ENCODE measurements at places on chromosomes 13 and 19.

GRCh38 chr13:41919031-41919740, 41.7 kb downstream of the VWA8 start:
- DNase-seq: no peak

GRCh38 chr13:30463787-30464495, 1.8 kb downstream of the HMGB1 start:
- DNase-seq: peak; percentile 73

- DNase-seq: no peak
These were observed 61.0 kb upstream of the F7 start for GRCh38 chr13:113044391-113045114.

DNA sequence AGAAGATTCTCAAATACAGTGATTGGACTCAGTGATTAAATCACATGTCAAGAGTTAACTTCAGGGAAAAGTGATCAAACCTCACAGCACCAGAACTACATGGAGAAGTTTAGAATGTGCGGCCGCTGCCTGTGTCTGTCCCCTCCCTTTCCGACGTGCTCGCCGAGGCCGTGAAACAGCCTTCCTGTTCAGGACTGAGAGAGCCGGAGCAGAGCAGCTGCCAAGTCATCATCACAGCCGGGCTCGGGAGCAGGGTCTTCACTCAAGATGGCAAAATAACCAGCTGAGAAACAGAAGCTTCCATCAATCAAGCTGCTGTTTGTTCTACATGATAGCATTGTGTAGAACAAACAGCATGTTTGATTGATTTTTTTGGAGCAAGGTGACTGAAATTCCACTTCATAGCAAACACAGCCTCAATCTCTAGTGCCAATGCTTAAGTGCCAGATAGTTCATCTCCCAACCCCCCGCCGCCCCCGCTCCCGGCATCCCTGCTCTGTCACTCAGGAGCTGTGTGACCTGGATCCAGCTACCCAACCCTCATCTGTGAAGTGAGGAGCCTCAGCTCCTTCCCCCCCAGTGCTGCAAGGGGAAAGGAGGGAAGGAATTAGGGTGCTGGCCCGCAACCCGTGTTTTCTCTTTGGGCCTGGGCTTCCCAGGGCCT, 70.6 kb downstream of the HSPH1 start:
- no peak for DNase-seq

DNA sequence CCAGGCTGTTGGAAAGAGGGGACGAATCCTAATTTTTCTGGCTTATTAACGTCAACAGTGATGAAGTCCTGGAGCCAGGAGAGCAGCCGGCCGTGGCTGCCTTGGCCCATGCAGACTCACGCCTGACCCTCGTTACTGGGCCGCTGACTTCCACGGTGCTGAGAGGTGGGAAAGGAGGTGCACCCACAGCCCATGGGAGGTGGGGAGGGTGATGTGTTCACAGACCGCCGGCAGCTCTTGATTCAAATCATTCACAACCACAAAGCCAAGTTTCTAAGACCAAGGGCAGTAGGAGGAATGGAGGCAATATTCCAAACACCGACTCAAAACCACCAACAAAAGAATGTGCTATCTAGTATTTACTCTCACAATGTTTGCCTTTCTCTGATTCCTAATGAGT, 24.3 kb downstream of the COL4A2 start:
- DNase-seq: no peak

DNA sequence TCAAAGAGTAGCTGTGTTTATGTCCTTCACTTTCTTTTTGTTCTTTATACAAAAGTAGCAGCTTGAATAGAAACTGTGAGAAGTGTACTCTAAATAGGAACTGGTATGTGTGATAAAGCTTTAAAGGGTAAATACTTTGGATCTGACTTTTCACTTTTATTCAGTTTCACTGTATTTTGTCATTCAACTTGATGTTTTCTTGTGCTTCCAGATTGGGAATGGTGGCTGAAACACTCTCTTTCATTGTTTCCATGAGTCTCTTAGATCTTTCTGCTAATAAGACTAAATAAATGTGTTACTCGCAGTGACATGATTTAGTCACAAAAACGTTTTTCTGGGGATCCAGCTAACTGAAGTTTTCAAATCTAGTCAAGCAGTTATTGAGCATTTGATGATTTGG, 133.2 kb downstream of the GPC5 start:
- DNase-seq: no peak

Measured in central memory CD4-positive, alpha-beta T cell (primary cell).